ENCODE measurements at places on chromosomes 7 and 10.

- no peak for DNase-seq
Observed at GRCh38 chr7:150431839-150432658, 18.4 kb upstream of the GIMAP8 start.

DNA sequence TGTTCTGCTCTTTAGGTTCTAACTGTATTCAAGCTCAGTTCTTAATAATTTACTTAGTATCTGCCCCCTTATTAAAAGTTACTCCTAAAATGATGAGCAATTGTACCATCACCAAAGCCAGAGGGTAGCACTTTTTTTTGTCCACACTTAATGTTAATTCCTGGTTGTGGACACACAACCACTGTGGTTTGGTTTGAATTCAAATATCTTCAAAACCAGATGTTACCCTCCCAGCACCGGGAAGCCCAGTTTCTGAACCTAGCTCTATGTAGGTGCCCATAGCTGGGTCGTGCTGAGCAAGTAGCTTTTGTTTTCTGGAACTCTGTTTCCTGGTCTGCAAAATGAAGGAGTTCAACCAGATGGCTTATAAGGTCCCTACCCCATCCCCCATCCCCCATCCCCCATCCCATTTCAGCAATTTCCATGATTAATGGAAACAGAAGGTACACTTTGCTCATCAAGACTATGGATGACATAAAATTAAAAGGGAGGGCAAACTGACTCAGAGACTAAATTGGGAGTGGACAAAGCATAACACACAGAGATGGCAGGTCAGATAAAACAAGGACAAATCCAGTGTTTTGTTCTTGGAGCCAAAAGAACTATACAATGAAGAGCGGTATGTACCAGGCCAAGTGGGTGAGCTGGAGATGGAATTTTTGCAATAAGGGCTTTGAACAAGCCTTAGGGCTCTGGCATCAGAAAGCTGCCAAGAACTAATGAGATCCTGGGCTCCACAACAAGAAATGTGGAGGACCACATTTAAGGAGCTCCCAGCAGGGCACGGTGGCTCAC, 56.7 kb downstream of the DLG5 start:
- no peak for DNase-seq

GRCh38 chr10:4652111-4653010, 173.6 kb upstream of the AKR1E2 start:
- no peak for DNase-seq

DNA sequence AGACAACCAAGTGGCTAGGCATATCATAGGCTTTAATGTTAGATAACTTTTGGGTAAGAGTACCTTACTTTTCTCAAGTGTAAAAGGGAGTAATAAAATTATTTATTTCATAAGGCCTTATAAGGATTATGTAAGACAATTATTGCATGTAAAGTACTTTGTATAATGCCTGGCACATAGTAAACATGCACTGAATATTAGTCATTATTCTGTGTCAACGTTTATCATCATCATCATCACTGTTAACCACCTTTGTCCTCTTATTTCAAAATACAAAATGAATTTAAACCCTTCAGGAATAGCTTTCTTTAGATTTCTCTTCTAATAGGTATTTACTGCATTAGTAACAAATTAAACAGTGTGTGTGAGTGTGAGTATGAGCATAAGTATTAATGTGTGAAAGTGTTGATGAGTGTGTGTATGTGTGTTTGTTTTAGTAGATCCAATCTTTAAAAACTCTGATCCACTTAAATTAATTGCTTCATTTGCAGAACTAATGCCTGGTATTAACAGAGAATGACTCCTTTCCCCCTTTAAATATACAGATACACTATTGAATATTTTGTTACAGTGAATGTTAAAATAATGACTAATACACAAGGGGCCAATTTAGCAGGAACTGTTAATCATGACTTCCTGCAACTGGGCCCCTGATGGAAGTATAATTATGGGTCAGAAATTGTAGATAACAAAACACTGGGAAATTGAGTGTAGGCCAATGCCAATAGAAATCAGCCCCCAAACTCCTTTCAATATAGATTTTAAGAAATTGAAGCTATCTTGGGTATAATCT, 213.3 kb upstream of the FZD8 start:
- no peak for DNase-seq

DNA sequence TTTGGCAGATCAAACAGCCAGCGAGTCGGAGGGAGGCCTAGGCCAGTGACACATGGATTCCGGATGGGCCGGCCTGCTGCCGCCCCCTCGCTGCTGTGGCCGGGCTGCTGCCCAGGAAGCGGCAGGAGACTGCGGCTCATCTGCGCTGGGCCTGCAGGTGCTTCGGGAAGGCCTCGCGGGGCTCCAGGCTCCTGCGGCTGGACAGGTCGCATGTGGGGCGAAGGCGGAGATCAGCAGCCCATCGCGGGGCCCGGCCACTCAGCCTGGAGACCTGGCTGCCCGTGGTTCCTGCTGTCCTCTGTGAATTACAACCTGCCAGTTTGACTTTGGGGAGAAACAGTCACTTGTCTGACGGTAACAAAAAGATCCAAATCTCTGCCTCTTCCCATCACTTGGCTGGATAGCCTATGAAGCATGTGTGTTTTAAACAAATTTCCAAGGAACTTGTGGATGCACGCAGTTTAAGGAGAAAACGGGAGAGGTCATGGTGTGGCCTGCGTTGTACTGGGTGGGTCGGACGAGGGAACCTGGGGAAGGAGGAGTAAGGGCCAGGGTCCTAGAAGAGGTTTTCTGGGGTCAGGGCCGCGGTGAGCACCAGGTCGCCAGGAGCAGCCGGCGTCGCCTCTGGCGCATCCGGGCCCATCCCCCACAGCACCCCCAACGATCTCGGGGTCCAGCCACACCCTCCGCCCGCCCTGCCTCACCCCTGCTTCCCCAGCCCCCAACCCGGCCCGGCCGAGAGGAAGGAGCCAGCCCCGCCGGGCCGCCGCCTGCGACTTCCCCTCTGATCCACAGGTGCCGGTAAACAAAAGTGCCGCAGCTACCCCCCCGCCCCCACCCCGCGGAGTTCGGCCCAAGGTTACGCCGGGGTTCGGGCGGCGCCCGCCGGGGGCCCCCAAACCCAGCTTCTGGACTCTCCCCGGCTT, 1.6 kb downstream of the SPOCK2 start:
- DNase-seq = no peak

DNA sequence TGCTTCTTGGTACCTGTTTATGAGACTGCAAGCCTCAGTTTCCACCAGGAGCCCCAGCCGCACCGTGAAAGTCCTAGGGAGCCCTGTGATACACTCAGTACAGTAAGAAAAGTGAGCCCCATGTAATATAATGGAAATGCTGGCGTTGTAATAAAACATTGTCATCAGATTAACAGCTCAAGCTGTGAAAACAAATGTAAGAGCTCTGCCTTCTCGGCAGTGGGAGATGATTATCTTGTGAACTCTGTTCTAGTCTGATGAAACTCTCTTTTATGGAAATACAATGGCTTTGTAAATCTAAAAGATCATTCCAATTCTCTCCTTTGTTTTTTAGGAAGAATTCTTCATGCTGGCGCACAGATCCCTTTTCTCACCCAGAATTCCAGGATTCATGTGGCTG, 299.9 kb downstream of the ABCA13 start:
- DNase-seq = no peak

Measured in HuH-7.5 (cell line).